Ecto neural progenitor cell (in vitro differentiated cells): ENCODE measurements at places on chromosomes 7 and 10.
A peak's percentile ranks its signal among the peaks of the same experiment; 100 is the strongest.

DNA sequence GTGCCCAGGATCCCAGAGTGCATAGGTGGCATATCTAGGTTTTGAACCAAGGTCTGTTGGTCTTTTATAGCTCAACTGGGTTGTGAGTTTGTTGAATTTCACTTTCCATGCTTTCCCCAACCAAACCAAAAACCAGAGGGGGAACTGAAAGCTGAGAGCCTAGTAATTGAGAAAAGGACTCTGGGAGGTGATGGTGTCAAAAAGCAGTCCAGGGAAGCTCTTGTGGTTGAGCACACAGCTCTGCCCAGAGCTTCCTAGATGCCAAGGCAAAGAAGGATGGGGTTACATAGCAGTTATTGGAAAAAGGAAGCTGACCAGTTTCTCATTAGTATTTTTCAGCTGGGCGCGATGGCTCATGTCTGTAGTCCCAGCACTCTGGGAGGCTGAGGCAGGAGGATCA lies 9.9 kb downstream of the POR start:
- no peak for DNase-seq

DNA sequence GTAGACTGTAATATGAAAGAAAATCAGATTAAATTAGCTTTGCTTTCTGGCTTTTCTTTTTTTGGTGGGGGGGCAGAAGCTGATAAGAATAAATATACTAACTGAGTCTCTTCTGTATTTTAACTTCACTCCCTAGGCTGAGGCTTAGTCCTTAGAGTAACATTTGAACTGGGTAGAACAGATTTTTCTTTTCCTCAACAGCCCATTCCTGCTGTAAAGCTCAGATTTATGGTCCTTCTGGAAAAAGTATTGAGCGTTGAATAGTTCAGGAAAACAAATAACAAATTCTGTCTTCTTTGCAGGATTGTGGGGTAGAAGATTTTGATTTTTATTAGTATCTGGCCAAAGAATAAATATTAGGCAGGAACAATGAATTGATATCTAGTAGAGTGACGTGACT lies 17.9 kb downstream of the SGPL1 start:
- DNase-seq = no peak

DNA sequence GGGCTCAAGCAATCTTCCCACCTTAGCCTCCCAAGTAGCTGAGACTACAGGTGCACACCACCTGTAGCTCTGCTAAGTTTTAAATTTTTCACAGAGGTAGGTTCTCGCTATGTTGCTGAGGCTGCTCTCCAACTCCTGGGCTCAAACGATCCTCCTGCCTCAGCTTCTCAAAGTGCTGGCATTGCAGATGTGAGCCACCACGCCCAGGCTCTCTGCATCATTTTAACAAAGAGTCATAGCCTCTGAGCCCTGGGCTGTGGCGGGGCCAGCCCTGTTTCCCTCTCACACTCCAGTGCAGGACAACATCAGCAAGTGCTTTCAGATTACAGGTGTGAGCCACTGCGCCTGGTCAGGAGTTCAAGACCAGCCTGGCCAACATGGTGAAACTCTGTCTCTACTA lies 102.5 kb downstream of the COL26A1 start:
- DNase-seq = no peak

- DNase-seq = no peak
These were observed 20.6 kb upstream of the ARHGAP12 start for GRCh38 chr10:31949266-31949665.

DNA sequence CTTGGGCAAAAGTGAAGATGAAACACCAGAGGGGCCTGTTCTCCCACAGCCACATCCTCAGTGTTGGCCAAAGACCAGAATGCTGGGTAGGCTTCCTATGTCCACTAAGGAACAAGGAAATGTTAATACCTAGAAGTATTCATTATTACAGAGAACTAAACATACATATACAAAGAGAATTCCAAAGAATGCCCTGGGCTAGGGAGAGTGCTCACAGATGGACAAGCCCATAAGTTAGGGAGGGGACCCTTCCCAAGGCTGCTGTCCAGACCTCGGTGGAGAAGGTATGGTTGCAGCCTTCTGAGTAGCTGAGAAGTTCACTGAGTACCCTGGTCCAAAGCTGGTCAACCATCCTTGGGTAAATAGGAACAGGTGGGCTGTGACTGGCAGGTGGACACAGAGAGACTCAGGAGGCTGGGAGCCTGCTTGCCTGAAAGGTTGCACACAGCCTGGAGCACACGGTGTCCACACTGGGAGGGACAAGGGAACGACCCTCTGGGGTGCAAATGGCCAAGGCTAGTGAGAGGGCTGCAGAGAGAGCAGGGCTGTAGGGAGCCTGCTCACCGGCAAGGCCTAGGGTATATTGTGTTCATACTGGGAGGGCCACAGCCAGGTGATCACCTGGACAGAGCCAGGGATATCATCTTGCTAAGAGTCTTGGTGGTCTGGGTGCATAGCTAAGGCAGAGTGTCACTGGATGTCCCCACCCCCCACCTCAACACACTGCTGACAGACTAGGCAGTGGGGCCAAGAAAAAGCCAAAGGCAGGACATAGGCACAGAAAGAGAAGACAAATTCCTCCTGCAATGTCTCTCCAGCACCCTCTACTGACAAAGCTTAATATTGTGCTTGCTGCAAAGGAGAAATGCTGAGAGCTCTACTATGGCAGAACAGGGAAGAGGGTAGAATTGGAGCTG lies 40.3 kb downstream of the CPVL start:
- peak; percentile 56 for DNase-seq

DNA sequence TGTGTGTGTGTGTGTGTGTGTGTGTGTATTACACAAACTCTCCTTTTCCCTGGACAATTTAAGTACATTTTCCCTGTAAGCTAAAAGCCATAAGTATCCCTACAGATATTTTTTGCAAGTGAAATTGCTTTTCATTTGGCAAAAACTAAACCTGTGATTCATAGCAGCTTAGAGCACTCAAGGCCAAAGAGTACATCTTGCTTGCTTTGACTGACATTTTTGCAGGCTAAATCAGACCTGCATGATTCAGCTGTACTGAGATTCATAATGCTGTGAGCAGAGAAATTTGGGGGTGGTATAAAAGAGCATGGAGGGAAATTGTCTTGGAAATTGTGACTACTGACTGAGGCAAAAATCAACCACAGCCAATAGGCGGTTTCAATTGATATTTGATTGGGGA lies 500.4 kb downstream of the GFRA1 start:
- DNase-seq = no peak

DNA sequence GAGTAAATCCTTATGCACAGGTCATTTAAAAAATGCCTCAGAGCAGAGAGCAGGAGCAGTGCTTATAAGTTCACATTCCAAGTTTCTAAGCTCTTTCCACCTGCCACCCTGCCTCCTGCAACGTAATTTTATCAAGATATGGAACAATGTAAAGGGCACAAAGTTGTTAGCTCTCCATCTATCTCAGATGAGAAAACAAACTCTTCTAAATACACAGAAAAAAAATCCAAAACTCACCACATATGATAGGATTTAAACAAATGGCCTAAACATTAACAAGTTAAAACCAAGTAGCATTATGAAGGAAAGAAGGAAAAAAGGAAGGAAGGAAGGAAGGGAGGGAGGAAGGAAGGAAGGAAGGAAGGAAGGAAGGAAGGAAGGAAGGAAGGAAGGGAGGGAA lies 1132.8 kb downstream of the GRM8 start:
- no peak for DNase-seq

DNA sequence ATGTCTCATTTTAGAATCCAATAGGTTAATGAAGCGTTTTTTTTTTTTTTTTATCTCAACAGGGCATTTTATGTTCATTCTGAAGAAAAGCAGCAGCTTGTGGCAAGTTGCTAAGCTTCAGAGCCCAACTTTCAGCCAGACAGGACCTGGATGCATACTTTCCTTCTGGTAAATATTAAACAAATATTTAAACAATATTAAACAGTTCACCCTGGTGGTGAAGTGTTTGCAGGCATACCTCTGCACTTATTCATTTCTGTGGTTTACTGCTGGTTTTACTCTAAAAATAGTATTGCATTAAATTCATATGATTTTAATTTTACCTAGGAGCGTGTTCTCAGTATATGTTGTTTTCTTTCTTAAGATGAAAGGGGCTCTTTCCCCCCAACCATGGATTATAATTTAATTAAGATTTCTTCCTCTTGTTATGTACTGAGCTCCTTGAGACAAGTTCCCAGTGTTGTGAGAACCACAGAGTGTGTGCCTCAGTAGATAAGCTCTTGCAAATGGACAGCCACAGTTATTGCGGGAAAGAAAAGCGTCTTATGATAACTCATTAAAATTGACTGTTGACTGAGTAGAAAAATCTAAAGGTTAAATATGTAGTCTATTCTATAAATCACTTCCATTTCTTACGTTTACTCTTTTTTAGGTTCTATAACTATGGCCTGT lies 155.8 kb downstream of the MALRD1 start:
- no peak for DNase-seq

- DNase-seq = no peak
These were observed 1.2 kb downstream of the AHCYL2 start for GRCh38 chr7:129225931-129226572.

- no peak for DNase-seq
These were observed 119.8 kb upstream of the LANCL2 start for GRCh38 chr7:55245271-55245723.

DNA sequence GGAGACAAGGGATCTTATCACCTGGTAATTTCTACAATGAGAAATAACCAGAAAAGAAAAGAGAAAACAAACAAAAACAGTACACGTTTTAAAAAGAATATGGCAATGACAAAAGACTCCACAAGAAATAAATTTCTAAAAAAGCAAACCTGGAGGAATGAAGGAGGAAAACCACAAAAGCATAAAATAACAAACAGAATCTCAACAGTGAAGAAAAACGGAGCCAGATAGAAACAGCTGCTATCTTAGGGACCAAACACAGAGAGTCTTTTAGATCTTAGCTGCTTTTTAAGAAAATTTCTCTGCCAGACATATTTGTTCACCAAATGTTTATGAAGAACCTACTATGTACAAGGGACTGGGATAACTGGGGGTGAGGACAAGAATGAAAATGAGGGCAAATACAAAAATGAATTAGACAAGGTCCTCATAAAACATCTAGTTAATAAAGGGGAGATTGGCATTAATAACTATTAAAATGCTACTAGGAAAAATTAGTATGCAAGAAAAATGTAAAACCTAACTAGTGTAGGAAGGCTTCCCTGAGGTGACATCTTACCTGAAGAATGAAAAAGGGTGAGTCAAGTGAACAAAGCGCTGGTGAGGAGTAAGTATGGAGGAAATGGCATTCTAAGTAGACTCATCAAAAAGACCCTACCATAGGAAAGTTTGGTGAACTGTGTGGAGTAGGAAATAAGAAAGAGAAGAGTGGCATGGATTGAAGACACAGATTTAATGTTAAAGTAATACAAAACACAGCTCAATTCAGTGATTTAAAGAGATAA lies 34.3 kb downstream of the WASL start:
- no peak for DNase-seq

GRCh38 chr10:52145636-52146035 lies 168.4 kb upstream of the DKK1 start:
- no peak for DNase-seq

GRCh38 chr7:117895276-117895675 lies 22.0 kb upstream of the CTTNBP2 start:
- DNase-seq = no peak

- no peak for DNase-seq
These were observed 294.5 kb downstream of the AUTS2 start for GRCh38 chr7:69892790-69893189.

GRCh38 chr7:78924581-78924980 lies 528.9 kb downstream of the MAGI2 start:
- no peak for DNase-seq

GRCh38 chr7:25093268-25093826 lies 31.7 kb downstream of the CYCS start:
- peak; percentile 81 for DNase-seq

DNA sequence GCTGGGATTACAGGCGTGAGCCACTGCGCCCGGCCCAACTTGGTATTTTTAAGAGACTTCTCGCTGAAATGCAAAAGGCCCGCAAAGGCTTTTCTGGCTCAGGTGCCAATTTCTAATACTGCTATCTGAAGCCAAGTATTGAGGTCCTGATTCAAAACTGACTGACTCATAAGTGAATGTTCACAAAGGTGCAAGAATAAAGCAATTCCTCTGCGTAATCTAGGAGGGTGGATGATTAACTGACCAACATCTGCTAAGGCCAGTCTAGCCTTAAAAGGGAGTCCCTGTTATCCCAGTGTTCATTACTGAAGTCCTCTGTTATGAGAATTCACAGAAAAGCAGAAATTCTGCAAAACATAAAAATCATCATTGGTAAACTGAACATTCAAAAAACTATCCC lies 111.4 kb downstream of the SRPK2 start:
- DNase-seq = no peak

GRCh38 chr7:5699467-5700384 lies 81.7 kb downstream of the RNF216 start:
- DNase-seq = no peak

DNA sequence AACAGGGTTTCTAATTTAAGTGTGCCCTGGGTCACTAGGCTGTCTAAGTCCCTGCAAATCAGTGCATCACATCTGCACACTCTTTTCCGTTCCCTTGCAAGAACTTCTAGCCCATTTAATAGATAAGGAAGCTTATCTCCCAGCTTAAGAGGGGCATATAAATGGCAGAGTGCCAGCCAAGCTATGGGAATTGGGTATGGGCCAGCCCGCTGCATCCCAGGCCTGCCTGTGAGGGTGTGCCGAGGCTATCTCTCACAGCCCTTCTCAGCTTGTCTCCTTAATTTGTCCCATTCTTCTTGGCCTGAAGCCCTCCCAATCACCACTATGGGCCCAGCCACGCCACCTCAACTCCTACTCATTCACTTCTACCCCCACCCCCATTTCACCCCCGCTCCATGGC lies 14.7 kb downstream of the AQP1 start:
- DNase-seq = no peak

DNA sequence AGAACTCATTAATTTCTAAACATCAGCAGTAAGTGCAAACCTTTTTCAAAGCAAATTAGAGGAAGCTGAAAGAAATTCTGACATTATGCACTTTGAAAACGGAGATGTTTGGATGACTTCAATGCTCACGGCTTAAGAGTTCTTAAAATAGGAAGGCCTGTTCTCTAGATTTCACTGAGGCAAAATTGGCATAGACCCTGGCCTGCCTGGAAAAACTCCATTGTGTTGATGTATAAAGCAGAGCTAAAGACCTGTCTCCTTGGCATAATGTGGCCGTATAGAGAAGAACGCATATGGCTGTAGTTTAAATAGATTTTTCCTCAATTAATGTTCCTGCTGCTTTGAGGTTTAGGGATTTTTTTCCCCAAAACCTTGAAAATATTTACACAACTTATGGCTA lies 24.5 kb upstream of the AGMO start:
- DNase-seq = no peak

DNA sequence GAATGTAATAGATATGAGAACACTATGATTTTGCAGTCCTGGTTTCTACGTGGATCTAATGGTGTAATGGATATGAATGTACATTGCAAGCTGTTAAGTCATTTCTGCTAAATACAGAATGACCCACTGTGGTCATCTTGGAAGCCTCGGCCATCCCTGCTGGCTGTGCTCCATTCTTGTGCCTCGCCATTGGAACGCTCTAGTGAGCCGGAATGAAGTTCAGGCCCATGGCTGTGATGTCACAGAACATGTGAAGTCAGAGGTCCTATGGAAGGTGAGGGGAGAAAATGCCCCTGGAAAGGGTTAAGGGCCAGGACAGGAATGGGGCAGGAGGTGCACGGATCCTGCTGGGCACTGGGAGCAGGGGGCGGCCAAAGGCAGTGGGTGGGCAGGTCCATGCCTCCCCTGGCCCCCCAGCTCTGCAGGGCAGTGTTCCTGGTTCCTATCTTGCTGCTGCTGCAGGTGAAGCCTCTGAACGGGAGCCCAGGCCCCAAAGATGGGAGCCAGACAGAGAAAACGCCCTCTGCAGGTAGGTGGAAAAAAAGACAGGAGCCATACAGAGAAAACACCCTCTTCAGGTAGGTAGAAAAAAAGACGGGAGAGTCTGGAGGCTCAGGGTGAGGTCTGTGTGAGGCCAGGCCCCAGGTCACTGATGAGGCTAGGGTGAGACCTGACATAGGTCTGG lies at the start of gene LLCFC1:
Gene LLCFC1 (plus strand): TSS at position 259 of the 685 bp plus-strand sequence. CDS start 138 bp downstream, at position 397.
- no peak for DNase-seq
